ENCODE measurements at places on chromosomes 4 and X.
A peak's percentile ranks its signal among the peaks of the same experiment; 100 is the strongest.

- DNase-seq, result peak; percentile 4
These were observed 15.3 kb downstream of the CPZ start for GRCh38 chr4:8607603-8608481.

DNA sequence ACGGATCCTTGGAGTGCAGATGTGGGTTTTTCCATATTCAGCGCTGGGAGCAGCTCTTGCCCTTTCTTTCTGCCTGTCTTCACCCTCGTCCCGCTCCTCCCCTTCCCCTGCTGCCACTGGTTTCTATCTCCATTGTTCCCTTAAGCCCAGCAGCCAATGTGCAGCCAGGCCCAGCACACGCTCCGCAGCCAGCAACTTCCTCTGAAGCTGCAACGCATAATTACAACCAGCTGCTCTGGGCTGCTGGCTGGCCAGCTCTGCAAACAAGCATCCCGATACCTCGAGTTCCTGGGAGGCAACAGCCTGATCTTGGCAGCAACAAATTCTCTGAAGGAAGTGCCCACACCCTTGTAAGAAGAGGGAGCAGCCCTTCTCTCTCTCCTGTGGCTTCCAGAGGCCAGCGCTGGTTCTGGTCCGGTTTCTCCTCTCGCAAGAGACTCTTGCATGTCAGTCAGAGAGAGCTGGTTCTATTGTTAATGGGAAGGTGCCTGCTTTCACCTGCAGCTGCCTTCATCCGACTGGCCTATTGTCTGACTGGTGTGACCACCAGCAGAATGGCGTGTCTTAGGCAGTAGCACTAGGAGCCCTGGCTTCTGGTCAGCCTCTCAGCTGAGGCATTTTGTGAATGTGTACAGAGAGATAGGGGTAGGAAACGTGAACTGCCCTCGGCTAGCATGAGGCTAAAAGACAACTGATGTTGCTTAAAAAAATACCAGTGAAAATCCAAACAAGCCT is 83.8 kb upstream of the MAML3 start:
- DNase-seq, result no peak

GRCh38 chrX:13599491-13599890 is 30.1 kb downstream of the EGFL6 start:
- no peak for DNase-seq

DNA sequence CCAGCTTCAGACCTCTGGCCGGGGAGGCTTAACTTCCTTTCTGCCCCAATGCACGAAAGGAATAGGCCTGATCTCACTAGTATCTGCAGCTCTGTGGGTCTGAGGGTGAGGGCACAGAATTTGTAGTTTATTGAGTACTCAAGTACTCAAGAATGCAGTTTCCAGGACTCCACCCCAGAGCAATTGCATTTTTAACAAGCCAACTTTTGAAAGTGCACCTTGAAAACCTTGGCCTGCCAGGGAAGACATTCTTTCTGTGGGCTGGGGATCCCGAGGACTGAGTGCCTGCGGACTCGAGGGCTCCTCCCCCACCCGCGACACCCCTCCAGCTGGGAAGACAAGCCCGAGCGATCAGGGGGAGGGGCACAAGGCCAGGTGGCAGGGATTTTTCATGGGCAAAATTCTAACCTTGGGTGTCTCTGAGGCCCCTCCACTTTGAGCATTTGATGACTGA is 22.4 kb downstream of the RS1 start:
- no peak for DNase-seq

DNA sequence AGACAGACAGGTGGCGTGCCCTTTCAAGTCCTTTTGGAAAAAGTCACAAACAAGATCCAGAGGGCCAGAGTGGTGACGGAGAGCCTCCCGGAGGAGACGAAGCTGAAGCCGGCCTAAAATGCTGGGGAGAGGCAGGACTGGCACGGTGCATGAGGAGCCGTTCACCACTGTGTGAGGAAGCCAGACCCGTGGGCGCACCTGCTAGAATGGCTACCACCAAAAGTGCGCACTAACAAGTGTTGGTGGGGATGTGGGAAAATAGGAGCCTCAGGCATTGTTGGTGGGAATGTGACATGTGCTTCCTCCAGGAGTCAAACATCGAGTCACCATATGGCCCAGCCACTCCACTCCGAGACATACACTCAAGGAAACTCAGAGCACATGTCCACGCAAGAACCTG is 67.4 kb upstream of the HELT start:
- DNase-seq, result no peak

DNA sequence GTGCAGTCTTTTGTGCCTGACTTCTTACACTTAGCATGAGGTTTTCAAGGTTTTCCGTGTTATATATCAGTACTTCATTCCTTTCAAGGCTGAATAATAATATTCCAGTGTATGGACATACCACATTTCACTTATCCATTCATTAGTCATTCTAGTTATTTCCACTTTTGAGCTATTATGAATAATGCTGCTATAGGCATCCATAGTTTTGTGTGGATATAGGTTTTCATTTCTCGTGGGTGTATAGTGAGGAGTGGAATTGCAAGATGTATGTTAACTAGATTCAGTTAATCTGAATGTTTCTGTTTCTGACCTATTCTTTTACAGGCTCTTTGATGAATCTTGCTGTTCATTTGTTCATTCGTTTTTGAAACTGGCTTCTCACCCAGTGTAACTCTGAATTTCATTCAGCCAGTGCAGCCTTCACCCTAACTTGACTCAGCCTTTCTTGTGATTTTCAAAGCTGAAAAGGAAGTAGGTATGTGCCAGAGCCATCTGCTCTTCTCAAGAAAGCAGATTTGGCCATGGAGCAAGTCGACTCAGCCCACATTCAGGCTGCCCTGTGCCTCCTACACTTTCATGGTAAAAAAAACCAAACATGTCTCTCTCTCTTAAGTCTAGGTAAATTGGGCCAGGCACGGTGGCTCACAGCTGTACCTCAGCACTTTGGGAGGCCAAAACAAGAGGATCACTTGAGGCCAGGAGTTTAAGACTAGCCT is 56.3 kb upstream of the NOCT start:
- no peak for DNase-seq

GRCh38 chrX:133159205-133159604 is 58.9 kb downstream of the TFDP3 start:
- no peak for DNase-seq

DNA sequence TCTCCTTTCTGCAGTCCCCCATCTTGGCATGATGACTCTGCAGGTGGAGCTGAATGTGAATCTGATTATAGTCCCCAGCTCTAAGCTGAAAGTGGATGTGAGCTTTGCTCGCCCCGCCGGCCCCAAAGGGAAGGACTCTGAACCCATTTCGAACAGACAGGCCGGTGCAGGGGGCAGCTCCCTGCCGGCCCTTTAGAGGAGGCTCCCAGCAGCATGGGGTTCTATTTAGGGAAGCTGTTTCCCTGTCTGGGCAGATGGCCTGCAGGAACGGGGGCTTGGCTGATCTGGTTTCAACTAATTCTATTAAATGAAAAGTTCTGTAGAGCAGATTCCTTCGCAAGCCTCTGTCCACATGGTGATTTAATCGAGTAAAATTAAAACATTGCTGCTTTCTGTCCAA is 104.8 kb upstream of the MSX1 start:
- DNase-seq, result no peak

DNA sequence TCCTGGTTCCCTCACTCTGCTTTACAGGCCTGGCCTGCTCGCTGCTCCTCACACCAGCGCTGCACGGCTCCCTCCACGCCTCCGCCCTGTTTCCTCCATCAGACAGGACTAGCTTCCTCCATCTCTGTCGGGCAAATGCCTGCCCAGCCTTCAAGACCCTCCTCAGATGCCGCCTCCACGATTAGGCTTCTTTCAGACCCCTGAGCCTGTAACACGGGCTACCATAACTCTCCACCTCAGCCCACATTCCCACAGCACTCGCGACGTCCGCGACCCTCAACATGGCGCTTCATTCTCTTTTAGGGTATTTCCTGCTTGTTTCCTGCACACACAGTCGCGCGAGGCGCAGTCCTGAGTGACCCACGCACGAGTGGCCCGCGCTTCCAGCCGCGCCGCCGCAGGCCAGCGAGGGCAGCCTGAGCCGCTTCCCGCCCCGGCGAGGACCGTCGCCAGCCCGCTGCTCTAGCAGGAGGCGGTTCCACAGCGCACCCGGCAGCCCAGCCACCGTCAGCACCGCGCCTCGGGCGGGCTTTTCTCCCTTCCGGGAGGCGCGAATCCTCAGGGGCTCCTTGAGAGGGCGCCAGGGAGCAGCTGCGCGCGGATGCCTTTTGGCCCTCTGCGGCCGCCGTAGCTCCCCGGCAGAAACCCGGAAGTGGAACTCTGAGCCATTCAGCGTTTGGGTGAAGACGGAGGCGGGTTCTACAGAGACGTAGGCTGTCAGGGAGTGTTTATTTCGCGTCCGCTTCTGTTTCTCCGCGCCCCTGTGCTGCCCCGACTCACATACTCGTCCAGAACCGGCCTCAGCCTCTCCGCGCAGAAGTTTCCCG is at the start of gene FRG1:
TSS of gene FRG1 (plus strand) at position 695 of the 827 bp plus-strand sequence. CDS start 138 bp downstream, outside the sequence.
- DNase-seq, result peak; percentile 96

GRCh38 chr4:89136525-89136924 is 25.2 kb downstream of the TIGD2 start:
- no peak for DNase-seq
